ENCODE measurements at places on chromosomes 11 and 22. TPM values are rescaled to one million over a fixed set of nuclear protein-coding genes. Genes with fewer than 3 reads are reported as not detected.

- DNase-seq, result no peak
Observed at GRCh38 chr22:50572965-50573364, 5.3 kb downstream of the CPT1B start.

The DUSP8 gene
- total RNA-seq, result 2.4 TPM

GRCh38 chr11:20125927-20126326, 34.3 kb downstream of the DBX1 start:
- DNase-seq, result no peak

- no peak for DNase-seq
Observed at GRCh38 chr11:46275964-46276641, 1.4 kb upstream of the CREB3L1 start.

DNA sequence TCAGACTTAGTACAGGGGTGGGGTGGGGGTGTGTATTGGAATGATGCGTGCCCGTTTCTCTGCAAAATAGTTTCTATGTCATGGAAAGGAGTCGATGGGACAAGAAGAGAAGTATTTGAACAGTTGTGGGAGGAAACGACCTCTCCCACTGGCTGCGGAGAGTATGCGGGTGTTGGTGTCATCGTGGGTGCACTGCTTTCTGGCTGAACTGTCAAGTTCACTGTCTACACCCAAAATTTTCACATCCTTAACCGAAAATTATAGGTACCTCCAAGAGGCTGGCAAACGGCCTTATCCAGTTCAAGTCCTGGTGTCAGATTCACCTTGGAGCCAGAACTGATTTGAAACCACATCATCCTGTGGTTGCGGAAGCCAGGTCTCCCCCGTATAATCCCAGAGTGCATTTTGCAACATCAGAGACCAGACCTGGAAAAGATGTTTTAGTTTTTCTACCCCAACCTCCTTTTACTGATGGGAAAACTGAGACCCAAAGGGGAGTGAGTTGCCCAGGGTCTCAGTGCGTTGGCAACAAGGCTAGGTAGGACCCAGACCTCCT, 497 bp upstream of the SSRP1 start:
- DNase-seq, result no peak

- no peak for DNase-seq
Observed at GRCh38 chr22:49582181-49582580, 245.5 kb downstream of the BRD1 start.

DNA sequence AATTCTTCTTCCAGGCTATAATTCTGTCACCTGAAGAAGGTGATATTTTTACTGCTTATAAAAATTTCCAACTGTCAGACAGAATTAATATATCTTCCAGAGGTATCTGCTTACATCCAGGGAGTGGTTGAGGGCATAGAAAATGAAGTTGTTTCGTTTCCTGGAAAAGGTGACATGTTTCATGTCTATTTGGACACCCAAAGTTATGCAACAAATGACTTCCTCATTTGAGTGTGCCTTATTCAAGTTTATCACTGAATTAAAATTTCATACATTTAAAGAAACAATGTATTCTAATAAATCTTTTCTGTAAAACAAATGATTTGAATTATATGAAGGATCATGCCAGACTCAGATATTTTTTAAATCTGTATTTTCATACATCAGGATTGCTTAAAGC, 8.5 kb upstream of the GRAMD1B start:
- DNase-seq, result no peak

GRCh38 chr11:86745571-86745970, 54.8 kb upstream of the PRSS23 start:
- no peak for DNase-seq

DNA sequence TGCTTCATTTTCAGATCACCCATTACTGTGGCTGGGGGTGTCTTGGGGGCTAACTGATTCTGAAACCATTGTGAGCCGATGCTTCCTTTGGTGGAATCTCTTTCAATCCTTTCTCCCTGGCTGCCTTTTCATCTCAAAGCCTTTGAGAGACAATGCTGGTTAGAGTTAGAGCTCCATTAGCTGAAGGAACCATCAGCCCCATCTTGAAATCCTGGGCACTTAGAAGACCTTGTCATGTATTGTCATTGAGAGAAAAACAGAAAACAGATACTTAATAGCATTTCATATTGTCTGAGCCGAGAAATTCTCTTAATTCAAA, 6.7 kb downstream of the TEAD1 start:
- DNase-seq, result no peak

DNA sequence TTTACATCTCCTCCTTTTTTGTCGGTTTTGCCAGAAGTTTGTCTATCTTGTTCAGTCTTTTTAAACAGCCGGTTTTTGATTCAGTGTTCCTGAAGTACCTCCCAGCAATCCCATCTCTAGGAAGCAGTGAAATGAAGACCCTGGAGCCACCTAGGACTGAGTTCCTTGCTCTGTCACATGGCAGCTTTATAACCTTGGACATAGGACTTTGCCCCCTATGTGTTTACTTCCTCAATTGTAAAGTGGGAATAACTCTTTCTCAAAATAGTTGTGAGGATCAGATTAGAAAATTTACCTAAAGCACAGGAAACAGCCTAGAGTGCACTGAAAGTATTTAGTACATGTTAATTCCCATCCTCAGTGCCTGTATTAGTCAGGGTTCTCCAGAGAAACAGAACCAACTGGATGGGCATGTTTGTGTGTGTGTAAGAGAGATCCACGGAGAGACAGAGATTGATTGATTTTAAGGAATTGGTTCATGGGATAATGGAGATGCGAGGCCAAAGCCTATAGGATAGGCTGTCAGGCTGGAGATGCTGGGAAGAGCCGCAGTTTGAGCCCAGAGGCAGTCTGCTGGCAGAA, 20.0 kb downstream of the FAM83F start:
- no peak for DNase-seq

The VPREB3 gene
- not detected for total RNA-seq

GRCh38 chr11:32466279-32466915, 31.1 kb upstream of the WT1 start:
- no peak for DNase-seq

- no peak for DNase-seq
Observed at GRCh38 chr11:58562375-58562800, 13.3 kb downstream of the LPXN start.

- no peak for DNase-seq
Observed at GRCh38 chr22:17753401-17753989, 20.8 kb downstream of the BID start.

The DDX25 gene
- total RNA-seq, result not detected

- no peak for DNase-seq
Observed at GRCh38 chr11:92692826-92693546, 276.5 kb upstream of the MTNR1B start.

- DNase-seq, result no peak
Observed at GRCh38 chr11:60919956-60920355, 4.3 kb upstream of the TMEM132A start.

GRCh38 chr11:95149651-95150364, 60.2 kb downstream of the ENDOD1 start:
- DNase-seq, result no peak

DNA sequence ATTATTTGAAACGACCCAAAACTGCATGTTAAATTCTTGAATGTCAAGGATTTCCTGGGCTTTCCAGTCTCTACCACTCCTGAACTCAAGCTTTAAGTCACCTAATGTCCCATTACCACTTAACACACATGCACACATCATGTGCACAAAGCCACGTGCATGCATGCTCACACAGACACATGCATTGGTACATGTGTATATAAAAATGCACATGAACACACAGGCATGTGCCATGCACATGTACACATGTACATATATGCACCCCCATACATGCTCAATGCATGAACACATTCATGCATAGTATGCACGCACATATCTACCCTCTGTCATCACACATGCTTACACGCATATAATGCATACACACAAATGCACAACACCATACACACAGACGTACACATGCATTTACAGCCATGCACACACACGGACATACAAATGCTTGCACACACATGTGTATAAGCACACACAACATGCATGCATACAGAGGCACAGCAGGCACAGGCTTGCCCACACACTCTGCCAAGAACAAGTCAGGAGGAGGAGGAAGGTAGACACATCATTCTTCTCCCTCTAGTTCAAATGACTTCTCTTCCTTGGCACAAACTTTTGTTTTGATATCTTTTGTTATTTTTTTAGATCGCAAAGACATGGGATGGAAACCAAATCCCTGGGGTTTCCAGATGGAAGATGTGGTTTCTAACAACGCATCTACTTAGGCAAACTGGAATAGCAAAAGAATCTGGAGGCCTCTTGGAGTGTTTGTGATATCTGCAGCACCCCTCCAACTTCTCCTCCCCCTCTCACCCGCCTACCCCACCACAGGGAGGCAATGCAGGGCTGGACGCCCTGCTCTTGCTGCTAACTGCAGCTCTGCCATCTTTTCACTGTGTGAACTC, 24.6 kb downstream of the RASD2 start:
- DNase-seq, result no peak

DNA sequence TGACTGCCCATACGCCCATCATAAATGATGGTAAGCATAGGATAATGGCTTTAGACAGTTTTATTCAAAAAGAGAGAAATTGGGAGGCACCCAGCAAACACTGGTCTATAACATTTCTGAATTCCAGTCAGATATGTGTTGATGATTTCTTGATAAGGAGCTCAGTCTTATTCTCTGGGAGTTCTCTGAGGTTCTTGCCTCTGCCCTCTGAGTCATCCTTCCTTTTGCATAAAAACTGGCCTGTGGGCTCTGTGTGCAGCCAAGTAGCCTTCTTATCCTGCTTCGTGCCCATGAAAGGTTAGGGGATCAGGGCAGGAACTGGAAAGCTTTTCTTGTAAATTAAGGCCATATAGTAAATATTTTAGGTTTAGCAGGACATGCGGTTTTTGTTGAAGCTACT, 48.9 kb downstream of the FAR1 start:
- DNase-seq, result no peak

- DNase-seq, result no peak
Observed at GRCh38 chr11:114077482-114078305, 18.2 kb downstream of the ZBTB16 start.

DNA sequence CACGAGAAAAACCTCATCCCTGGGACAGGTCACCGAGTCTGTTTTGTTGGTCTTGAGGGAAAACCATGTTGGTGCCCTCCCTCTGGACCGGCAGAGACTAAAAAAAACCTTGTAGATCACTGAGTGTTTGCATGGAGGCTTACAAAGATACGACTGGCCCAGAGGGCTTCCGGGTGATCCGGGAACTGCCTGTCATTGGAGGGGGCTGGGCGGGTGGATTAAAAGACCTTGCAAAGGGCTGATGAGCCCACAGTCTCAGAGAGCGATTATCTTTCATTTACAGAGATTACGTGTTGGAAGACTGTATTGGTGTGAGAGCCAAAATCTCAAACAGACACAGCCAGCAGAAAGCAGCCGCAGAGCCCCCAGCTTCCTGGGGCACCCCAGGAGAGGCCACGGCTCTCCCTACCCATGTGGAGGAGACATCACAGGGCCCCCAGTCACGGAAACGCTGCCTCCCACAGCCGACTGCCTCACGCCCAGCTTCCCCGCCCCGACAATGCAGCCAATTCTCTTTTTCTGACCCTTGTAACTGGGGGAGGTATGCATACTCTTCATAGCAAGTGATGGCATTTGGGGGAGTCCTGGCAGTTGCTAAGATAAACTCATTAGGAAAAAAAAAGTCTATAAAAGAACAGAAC, 426.4 kb downstream of the CTTN start:
- DNase-seq, result no peak

- no peak for DNase-seq
Observed at GRCh38 chr22:37231406-37232139, 12.5 kb downstream of the RAC2 start.

The PDGFD gene
- not detected for total RNA-seq

The SEPTIN3 gene
- 7.9 TPM for total RNA-seq

DNA sequence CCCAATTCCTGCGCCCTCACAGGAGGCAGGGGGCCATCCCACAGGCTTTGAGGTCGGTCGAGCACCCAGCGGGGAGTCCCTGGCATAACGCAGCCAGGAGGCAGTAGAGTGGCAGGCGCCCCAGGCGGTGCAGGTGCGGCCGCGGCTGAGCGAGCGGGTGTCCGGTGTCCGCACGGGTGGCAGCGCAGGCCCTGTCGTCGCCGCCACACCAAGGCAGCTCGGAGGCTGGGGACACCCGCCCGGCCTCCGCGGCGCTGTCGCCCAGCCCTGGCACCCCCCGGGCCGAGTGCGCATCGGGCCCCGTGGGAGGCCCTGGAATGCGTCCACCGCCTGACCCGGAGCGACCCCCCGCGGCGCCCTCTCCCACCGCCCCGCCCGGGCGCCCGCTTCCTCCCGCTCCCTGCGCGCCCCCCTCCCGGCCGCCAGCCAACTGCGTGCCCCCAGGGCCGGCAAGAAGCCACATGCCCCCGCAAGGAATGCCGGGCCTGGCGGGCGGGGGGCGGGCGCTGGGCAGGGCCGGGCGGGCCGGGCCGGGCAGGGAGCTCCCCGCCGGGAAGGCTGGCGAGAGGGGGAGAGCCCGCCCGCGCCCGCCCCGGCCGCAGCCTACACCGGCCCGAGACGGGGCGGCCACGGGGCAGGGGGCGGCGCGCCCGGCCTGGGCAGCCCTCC, 33.9 kb downstream of the PRDM11 start:
- DNase-seq, result no peak

The XKR3 gene
- total RNA-seq, result not detected

DNA sequence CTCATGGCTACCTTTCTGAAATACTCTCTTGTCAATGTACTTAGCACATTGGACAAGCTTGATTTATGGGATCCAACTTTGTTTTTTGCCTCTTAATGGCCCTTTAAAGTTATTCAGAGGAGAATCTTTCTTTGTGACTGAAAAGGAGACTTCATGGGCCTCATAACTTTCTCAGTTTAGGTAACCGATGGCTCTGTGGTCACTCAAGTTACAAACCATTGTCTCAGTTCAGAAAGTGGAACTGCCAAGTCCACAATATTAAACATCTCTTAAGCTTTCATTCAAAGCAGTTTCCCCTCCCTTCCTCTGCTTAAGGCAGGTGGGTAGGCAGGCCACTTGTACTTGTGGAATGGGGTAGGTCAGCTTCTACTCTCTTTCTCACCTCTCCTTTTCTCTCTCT, 12.3 kb upstream of the ARL14EP start:
- DNase-seq, result no peak

The DDTL gene
- 4.7 TPM for total RNA-seq

- no peak for DNase-seq
Observed at GRCh38 chr22:33104147-33104854, 46.1 kb upstream of the SYN3 start.

DNA sequence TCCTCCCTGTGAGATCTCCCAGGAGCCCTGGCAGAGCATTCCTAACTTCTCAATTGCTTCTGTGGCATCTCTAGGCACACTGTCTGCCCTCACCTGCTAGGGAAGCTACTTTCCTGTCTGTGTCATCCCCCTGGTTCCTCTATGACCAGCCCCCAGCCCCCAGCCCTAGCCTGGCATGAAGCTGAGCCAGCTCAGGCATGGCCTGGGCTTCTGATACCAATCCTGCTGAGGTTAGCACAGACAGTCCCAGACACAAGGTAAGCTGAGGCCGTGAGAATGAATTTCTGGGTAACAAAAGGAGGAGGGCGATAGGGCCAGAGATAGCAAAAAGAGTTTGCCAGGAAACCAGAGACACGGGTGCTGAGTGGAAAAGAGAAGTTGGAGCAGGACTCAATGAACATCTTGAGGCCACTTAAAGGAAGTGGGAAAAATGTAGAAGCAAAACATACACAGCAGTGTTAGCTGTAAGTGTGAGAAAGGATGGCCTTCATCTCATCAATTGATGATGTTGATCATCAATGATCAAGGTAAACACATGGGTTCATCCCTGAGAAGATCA, 87.6 kb upstream of the PICALM start:
- no peak for DNase-seq

Data from activated T-helper 1 cell treated with anti-CD3 and anti-CD28 coated beads, Interleukin-12 subunit alpha, Interleukin-12 subunit beta, Interleukin-2, Interleukin-4 antibody, amounts not matched to agents 30 ng/mL and 10 ng/mL and 1 ng/mL, durations not matched to agents 14 hours and 24 hours and 36 hours (primary cell).